ENCODE measurements at places on chromosomes 16 and 17. TPM values are rescaled to one million over a fixed set of nuclear protein-coding genes. Genes with fewer than 3 reads are reported as not detected.

RPH3AL gene
- total RNA-seq: 44.2 TPM

ADGRG3 gene
- not detected for total RNA-seq

OR1D5 gene
- not detected for total RNA-seq

OTOP3 gene
- total RNA-seq: not detected

CHST4 gene
- total RNA-seq: not detected

AANAT gene
- total RNA-seq: not detected

CLEC3A gene
- not detected for total RNA-seq

UBE2O gene
- 19.6 TPM for total RNA-seq

SLC25A11 gene
- total RNA-seq: 56.2 TPM

CA5A gene
- not detected for total RNA-seq

CNGB1 gene
- not detected for total RNA-seq

GPRC5C gene
- 29.1 TPM for total RNA-seq

PRR11 gene
- 0.11 TPM for total RNA-seq

HOXB13 gene
- not detected for total RNA-seq

KRTAP2-2 gene
- not detected for total RNA-seq

DHRS7C gene
- not detected for total RNA-seq

NPIPB13 gene
- total RNA-seq: 1.3 TPM

DNAAF8 gene
- total RNA-seq: not detected

PRSS8 gene
- not detected for total RNA-seq

TOX3 gene
- not detected for total RNA-seq

NHERF2 gene
- 123 TPM for total RNA-seq

TMEM204 gene
- total RNA-seq: 145 TPM

RND2 gene
- 7.3 TPM for total RNA-seq

MT1H gene
- total RNA-seq: not detected

ST6GALNAC2 gene
- 15.8 TPM for total RNA-seq

RAMP2 gene
- 80.5 TPM for total RNA-seq

Data from ascending aorta (tissue), 2 donors.